MCF 10A (cell line): ENCODE measurements at places on chromosomes 13 and 19.
A peak's percentile ranks its signal among the peaks of the same experiment; 100 is the strongest.

DNA sequence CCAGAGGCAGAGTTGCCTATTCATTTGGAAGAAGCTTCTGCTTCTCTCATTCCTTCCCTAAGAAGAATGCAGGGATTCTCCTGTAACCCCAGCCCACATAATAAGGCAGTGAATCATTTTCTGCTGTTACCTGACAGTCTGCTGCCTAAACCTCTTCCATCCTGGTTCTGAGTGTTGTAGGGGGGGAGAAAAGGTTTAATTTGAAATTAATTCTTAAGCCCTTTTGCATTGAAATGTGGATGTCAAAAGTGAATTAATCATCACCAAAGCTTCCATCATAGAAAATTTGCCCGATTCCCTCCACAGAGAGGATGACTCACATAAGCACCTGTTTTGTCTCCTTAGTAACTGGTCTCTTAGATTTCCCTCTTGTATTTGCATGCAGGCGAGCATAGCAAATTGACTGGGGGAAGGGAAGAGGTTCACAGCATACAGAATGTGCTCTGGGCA is 146.7 kb upstream of the FNDC3A start:
- no peaks in the 10 kb centered on the region for H3K27me3 ChIP-seq
- DNase-seq = peak; percentile 44
- peaks cover 8% of the 10 kb centered on the region for H3K4me1 ChIP-seq
- H3K36me3 ChIP-seq = no peaks in the 10 kb centered on the region

DNA sequence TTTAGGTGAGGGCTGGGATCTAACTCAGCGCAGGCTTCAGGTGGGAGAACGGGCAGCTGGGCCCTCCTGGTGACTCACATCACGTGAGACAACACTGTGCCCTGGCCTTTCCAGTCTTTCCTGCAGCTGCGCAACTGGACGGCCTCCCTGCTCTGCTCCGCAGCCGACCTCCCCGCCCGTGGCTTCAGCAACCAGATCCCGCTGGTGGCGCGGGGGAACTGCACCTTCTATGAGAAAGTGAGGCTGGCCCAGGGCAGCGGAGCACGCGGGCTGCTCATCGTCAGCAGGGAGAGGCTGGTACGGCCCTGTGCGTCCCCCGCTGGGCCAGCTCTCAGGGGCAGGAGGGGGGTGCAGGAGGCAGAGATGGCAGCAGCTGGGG is 8.8 kb downstream of the SPPL2B start:
- H3K27me3 ChIP-seq = no peaks in the 10 kb centered on the region
- no peak overlapping the region for H3K4me3 ChIP-seq
- DNase-seq = no peak

DNA sequence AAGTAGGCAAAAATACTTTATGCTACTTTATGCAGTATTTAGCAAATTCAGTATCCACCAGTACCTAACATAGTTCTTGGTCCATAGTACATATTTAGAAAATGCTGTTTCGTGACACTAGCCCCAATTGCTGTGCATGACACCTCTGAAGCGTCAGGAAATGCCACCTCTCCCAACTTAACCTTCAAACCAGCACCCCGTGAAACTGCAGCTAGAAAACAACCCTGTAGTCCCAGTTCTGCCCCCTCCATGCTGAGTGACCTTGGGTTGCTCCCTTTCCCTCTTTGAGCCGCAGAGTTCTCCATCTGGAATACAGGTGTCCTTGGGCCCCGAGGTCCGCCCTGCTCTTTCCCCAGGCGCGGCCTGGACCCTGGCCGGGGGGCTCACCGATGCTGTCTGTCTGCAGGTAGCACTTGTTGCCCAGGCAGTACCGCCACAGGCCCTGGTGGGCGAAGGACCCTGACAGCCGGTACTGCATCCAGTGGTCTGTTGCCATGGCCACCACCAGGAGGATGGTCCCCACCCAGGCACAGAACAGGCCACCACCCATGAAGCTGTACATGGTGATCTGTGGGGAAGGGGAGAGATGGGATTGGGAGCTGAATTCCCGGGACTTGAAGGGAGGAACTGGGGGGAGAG is 773 bp downstream of the LIM2 start:
- H3K4me1 ChIP-seq = no peaks in the 10 kb centered on the region
- no peak overlapping the region for H3K4me3 ChIP-seq
- no peak overlapping the region for H3K27ac ChIP-seq
- no peaks in the 10 kb centered on the region for H3K27me3 ChIP-seq

- DNase-seq = no peak
- peaks cover 15% of the 10 kb centered on the region for H3K4me1 ChIP-seq
- no peaks in the 10 kb centered on the region for H3K27me3 ChIP-seq
- H3K4me3 ChIP-seq = peak overlapping the region; percentile 82
- H3K27ac ChIP-seq = no peak overlapping the region
Observed at GRCh38 chr13:110706570-110707372, 855 bp upstream of the CARS2 start.

DNA sequence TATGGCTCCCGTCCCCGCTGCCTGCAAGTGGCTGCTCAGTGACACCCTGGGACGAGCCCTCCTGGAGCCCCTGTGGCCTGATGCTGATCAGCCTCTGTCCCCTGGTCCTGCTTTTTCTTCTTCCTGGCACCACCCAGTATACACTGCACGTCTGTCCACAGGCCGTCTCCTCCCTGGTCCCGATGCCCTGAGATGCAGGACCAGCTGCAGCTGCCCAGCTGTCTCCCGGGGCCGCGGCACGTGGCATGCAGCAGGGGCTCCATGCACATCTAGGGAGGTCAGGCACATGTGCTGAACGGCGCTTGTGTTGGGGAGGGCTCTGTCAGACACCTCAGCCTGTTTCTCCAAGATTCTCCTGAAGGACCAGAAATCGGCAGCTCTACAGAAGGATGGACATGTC is 30.2 kb downstream of the ZFR2 start:
- peaks cover 11% of the 10 kb centered on the region for H3K27me3 ChIP-seq
- DNase-seq = no peak
- no peak overlapping the region for H3K27ac ChIP-seq
- H3K36me3 ChIP-seq = peaks cover 5% of the 10 kb centered on the region
- no peak overlapping the region for H3K4me3 ChIP-seq

GRCh38 chr19:41957161-41957837 is 1.8 kb downstream of the RABAC1 start:
- no peaks in the 10 kb centered on the region for H3K27me3 ChIP-seq
- peaks cover 14% of the 10 kb centered on the region for H3K36me3 ChIP-seq
- H3K27ac ChIP-seq = peak overlapping the region; percentile 78
- peaks cover 19% of the 10 kb centered on the region for H3K4me1 ChIP-seq

DNA sequence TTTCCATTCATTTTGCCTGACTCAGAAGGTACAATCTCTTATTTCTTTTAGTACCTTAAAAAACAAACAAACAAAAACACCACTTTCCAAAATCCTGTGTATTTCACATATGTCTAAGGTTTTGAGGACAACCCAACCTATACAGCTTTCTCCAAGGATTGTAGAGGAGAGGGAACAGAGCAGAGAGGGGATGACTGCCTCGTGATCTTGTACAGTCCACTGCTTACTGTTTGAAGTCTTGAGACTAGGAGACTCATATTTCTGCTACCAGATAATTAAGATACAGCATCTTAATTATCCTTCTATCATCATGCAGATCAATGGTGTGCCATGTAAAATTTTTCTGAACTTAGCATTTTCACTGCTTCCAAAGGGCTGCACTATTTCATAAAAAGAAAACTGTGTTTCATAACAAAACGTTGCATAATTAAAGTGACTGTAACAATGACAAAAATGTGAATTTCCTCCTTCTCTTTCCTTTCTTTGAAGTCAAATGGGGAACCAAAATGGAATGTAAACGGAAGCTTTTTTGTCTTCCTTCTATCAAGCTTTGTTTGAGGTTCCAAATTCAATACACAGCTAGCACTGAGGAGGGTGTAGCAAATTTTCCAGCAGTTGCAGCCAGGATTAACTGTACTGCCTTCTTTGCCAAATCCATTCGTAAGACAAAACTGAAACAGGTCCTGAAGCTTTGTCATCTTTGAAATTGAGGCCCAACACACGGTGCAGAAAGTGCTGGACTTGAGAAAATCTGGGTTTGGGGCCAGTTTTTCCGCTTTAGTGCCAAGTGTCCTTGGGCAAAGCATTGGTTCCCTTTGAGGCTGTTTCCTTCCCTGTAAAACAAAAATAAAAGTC is 34.9 kb upstream of the RCBTB2 start:
- DNase-seq = no peak
- H3K4me3 ChIP-seq = peak overlapping the region; percentile 46
- peaks cover 17% of the 10 kb centered on the region for H3K4me1 ChIP-seq
- H3K36me3 ChIP-seq = no peaks in the 10 kb centered on the region
- H3K27me3 ChIP-seq = no peaks in the 10 kb centered on the region

GRCh38 chr19:23056516-23056915 is 53.5 kb upstream of the ZNF728 start:
- no peaks in the 10 kb centered on the region for H3K4me1 ChIP-seq
- H3K27ac ChIP-seq = no peak overlapping the region
- H3K27me3 ChIP-seq = no peaks in the 10 kb centered on the region
- no peak overlapping the region for H3K4me3 ChIP-seq

- no peak overlapping the region for H3K27ac ChIP-seq
- H3K4me1 ChIP-seq = peaks cover 14% of the 10 kb centered on the region
- peaks cover 28% of the 10 kb centered on the region for H3K36me3 ChIP-seq
- no peaks in the 10 kb centered on the region for H3K27me3 ChIP-seq
- peak; percentile 50 for DNase-seq
Observed at GRCh38 chr19:46958532-46958931, 61.1 kb upstream of the NPAS1 start.

GRCh38 chr13:112456138-112457056 is 80.2 kb downstream of the SPACA7 start:
- no peak overlapping the region for H3K4me3 ChIP-seq
- H3K4me1 ChIP-seq = no peaks in the 10 kb centered on the region
- no peaks in the 10 kb centered on the region for H3K27me3 ChIP-seq
- no peak for DNase-seq

DNA sequence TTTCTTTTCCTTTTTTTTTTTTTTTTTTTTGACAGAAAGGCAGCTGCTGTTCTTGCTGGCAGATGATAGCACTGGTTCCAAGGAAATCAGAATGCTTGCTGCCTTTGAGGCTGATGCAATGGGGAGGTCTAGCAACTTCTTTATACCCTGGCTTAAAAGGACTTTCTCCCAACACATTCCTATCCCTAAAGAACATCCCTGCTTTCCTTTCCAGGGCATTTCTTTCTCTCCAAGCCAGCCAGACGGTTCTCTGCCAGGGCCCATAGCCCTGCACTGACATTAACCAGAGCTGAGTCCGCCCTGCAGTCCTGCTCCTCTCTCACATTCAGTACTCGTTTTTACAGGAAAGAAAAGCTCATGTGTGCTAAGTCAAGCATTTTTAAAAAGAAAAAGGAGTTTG is 133.9 kb upstream of the WASF3 start:
- H3K27ac ChIP-seq = no peak overlapping the region
- H3K27me3 ChIP-seq = no peaks in the 10 kb centered on the region
- H3K4me1 ChIP-seq = no peaks in the 10 kb centered on the region
- H3K36me3 ChIP-seq = no peaks in the 10 kb centered on the region
- no peak for DNase-seq
- H3K4me3 ChIP-seq = no peak overlapping the region

GRCh38 chr13:85386424-85386823 is 412.8 kb downstream of the SLITRK6 start:
- DNase-seq = no peak
- no peak overlapping the region for H3K4me3 ChIP-seq
- H3K27ac ChIP-seq = no peak overlapping the region
- no peaks in the 10 kb centered on the region for H3K27me3 ChIP-seq
- no peaks in the 10 kb centered on the region for H3K36me3 ChIP-seq
- H3K4me1 ChIP-seq = no peaks in the 10 kb centered on the region

GRCh38 chr19:4730740-4731171 is 7.1 kb upstream of the DPP9 start:
- DNase-seq = peak; percentile 39
- H3K27ac ChIP-seq = no peak overlapping the region
- H3K27me3 ChIP-seq = peaks cover 12% of the 10 kb centered on the region
- peaks cover 5% of the 10 kb centered on the region for H3K4me1 ChIP-seq

DNA sequence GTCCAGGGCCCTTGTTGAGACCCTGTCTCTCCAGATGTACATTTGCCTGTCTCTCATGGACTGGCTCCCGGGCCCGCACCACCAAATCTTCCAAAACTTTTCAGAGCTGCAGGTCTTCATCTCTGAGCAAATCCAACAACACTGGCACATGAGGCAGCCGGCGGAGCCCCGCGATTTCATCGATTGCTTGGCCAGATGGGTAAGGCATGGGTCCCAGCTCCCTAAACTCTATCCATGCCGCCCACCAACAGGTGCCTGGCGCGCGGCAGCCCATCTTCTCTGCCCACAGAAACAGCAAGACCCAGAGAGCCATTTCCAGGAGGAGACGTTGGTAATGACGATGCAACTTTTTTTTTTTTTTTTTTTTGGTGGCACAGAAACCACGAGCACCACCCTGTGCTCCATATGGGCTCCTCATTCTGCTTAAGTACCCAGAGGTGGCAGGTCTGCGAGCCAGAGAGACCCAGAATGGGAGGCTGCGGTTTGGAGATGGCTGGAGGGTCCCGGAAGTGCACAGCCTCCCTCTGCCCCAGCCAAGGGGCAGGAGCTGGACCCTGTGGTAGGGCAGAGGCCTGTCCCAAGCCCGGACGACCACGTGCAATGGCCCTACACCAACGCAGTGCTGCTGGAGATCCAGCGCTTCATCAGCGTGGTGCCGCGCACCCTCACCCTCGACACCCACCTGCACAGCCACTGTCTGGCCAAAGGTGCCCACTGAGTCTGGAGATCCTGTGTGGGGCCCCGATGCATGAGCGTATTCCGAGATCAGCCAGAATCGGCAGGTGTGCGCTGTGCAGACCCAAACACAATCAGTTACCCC is 22.6 kb downstream of the CYP2F1 start:
- H3K4me3 ChIP-seq = no peak overlapping the region
- peaks cover 25% of the 10 kb centered on the region for H3K27me3 ChIP-seq
- H3K4me1 ChIP-seq = peaks cover 16% of the 10 kb centered on the region
- no peak overlapping the region for H3K27ac ChIP-seq
- no peaks in the 10 kb centered on the region for H3K36me3 ChIP-seq

DNA sequence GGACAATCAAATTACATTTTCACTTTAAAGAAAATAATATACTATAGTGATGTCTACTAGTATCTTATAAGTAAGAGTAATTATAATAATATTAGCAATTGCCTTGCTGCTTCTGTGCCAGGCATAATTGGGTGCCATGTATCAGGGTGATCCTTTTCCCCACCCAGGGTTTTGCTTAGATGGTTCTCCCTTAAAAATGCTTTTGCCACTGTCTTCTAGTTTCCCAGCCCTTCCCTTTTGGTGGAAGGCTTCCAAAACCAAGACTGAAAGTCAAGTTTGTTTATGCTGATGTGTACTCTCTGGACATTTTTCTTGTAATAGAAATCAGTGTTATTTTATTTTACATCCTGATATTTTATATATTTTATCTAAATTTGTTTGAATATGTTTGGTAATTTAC is 77.8 kb downstream of the ITGBL1 start:
- H3K4me3 ChIP-seq = no peak overlapping the region
- no peak for DNase-seq
- H3K4me1 ChIP-seq = peaks cover 6% of the 10 kb centered on the region
- no peaks in the 10 kb centered on the region for H3K36me3 ChIP-seq
- H3K27ac ChIP-seq = no peak overlapping the region
- no peaks in the 10 kb centered on the region for H3K27me3 ChIP-seq

GRCh38 chr19:32859591-32859990 is 10.0 kb downstream of the SLC7A9 start:
- DNase-seq = no peak
- H3K36me3 ChIP-seq = no peaks in the 10 kb centered on the region
- no peaks in the 10 kb centered on the region for H3K27me3 ChIP-seq
- H3K27ac ChIP-seq = no peak overlapping the region
- H3K4me1 ChIP-seq = no peaks in the 10 kb centered on the region

GRCh38 chr19:17909003-17909732 is 23.6 kb upstream of the CCDC124 start:
- H3K4me3 ChIP-seq = no peak overlapping the region
- peaks cover 5% of the 10 kb centered on the region for H3K36me3 ChIP-seq
- no peaks in the 10 kb centered on the region for H3K27me3 ChIP-seq
- peak; percentile 90 for DNase-seq
